ENCODE measurements at places on chromosomes 2 and 18.

- no peak for DNase-seq
These were observed 99.1 kb downstream of the EN1 start for GRCh38 chr2:118748245-118748885.

GRCh38 chr18:79615586-79615985 is 64.0 kb upstream of the CTDP1 start:
- no peak for DNase-seq

DNA sequence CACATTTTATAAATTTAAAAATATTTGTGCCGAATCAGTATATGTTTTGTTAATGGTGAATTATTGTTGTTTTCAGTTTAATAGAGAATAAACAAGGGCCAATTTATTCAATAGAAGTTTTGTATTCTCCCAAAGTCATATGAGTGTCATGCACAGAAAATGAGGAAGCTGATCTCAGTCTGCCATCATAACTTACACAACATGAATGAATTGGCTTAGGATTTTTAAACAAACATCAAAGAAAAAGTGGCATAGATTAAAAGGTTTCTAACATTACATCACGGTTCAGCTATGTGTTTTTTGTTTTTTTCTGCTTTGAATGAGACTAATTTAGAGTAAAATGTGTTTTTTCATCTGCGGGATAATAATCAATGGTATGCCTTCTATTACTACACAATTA is 123.4 kb upstream of the CTNNA2 start:
- no peak for DNase-seq

- DNase-seq, result no peak
These were observed 1.7 kb downstream of the IL1RL1 start for GRCh38 chr2:102313025-102313424.

- DNase-seq, result no peak
These were observed 54.8 kb upstream of the ASB18 start for GRCh38 chr2:236319036-236319435.
